ENCODE measurements at places on chromosomes 5 and 9. TPM values are rescaled to one million over a fixed set of nuclear protein-coding genes. Genes with fewer than 3 reads are reported as not detected.

The IL5 gene
- not detected for total RNA-seq

DNA sequence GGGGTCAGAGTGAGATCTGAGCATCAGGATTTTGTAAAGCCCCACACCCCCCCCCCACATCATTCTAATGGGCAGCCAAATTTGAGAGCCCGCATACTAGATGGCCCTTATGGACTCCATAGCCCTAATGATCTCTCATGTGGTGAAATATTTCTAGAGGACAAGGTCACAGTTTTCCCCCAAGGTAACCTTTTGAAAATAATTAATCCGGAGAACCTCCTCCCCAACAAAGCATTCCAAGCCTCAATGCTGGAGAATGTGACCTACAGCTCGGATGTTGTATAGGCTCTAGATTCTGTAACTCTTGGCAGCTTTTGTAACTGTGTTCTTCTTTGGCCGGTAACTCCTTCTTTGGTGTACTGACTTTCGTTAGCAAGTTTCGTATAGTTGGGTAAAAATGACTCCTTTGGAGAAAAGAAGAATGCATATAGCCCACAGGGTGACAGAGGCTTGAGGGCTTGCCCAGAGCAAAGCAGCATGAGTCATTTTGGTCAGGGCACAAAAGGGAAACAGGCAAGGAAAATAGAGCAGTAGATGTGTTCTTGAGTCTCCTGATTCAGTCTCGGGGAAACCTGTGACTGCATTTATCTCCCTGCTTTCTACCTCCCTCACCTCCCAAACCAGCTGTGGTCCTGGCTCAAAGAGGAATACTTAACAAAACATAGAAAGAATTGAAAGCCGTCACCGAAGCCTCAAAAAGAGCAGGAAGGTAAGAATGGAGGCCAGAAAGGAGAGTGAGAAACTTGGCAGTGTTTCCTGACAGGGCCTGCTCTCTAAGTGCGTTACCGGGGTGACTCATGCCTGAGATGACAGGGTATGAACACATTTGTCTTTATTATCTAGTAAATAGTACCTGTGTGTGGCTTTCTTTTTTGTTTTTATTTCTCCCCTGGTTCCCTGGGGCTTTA lies 6.6 kb upstream of the XPA start:
- H3K27me3 ChIP-seq: no peaks in the 10 kb centered on the region
- H3K4me1 ChIP-seq: no peaks in the 10 kb centered on the region
- no peak overlapping the region for H3K4me3 ChIP-seq
- no peaks in the 10 kb centered on the region for H3K36me3 ChIP-seq

DNA sequence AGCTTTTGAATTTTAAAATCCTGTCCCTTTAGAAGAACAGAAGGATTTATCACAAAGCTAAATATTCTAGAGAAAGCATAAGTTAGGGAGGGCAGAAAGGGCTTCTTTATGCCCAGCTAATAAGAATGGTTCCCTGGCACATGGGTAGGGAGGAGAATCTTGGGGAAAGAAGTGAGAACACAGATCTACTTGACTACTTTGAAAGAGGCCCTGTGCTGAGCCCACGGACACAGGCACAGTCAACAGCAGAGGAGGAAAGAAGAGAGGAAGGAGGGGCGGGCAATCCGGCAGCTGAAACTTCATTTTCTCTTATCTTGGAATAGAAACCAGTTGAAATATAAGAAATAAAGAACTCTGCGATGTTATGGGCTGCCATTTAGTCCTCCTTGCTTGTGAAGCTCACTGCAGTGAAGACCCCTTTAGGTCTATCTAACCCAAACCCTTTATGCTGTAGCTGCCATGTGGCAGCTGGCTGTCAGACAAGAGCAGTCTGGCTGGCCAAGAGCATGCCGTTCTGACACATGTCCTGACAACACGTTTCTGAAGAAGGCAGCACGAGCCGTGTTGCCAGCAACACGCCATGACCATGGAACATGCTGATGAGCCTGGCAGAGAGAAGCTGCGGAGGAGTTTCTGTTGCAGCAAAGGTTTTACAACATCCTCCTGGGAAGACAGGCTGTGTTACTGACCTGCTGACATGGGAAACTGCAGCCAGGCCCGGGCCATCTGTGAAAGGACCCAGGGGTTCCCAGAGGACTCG lies 34.2 kb downstream of the ABLIM3 start:
- no peak for DNase-seq
- H3K36me3 ChIP-seq: no peaks in the 10 kb centered on the region
- H3K4me3 ChIP-seq: no peak overlapping the region
- H3K27me3 ChIP-seq: no peaks in the 10 kb centered on the region
- peaks cover 21% of the 10 kb centered on the region for H3K4me1 ChIP-seq

DNA sequence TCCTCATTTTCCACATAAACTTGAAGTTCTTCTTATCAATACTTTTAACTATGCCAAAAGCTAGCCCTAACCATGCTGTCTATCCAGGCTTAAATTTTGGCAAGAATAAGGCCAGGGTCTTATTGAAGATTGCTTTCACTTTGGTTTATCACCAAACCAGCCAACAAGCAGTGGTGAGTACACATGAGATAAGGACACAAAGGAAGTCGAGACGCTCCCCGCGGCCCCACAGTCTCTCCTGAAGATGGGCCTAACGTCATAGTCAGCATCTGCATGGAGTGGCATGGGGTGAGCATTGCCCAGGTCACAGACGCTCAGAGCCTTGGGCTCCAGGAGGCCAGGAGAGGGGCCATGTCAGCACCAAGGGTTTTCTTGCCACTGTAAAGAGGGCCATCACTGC lies 80.3 kb downstream of the ATPSCKMT start:
- H3K36me3 ChIP-seq: no peaks in the 10 kb centered on the region
- H3K4me1 ChIP-seq: no peaks in the 10 kb centered on the region
- no peak for DNase-seq
- H3K27me3 ChIP-seq: no peaks in the 10 kb centered on the region

- no peak for DNase-seq
- no peak overlapping the region for H3K4me3 ChIP-seq
- no peaks in the 10 kb centered on the region for H3K36me3 ChIP-seq
- H3K27ac ChIP-seq: no peak overlapping the region
Measured at GRCh38 chr5:65076251-65076869, 307.6 kb downstream of the CWC27 start.

DNA sequence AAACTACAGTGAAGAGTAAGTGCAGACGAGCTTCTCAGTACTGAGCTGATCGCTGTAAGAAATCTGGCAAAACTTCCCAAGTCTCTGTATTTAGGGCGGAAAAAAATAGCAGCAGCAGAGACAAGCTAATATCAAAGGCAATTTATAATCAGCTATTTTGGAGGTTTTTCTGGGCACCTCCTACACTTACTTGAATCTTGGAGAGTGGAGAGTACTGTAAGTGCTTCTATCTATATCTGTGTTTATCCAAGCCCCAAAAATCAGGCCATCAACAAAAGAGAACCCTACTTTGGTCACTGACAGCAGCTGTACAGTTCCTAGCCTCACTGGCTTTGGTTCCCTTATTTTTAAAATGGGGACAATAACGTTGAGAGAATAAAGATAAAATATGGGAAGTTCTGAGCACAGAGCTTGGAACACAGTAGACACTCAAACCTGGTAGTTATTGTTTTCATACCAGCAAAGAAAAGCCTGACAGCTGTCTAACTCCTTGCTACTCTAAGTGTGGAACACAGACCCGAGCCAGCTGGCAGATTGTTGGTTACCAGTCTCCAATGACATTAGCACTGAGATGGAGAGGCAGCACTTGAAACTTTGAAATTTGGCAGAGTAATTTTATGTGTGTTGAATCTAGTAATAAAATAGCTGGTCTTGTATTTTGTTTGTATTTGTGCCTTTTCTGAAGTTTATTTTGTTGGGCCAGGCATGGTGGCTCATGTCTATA lies 96.0 kb upstream of the SLC28A3 start:
- no peaks in the 10 kb centered on the region for H3K27me3 ChIP-seq
- no peak overlapping the region for H3K4me3 ChIP-seq
- H3K4me1 ChIP-seq: no peaks in the 10 kb centered on the region
- H3K27ac ChIP-seq: no peak overlapping the region
- no peak for DNase-seq

DNA sequence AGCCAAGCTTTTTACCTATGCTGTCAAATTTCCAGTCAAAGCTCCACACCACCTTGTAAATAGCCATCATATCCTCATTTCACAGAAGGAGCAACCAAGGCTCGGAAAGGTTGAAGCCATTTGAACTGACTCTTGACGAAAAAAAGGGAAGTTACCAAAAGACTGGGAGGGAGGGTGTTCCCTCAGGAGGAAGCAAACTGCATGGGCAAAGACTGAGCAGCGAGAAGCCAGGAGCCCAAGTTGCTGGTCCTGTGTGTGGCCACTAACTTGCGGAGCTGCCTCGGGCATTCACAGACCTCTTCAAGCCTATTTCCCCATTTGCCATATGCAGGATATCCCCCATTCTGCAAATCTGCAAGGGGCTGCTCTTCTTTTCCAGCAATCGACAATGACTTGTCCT lies 37.4 kb downstream of the TTLL11 start:
- no peaks in the 10 kb centered on the region for H3K36me3 ChIP-seq
- no peak overlapping the region for H3K4me3 ChIP-seq
- no peaks in the 10 kb centered on the region for H3K27me3 ChIP-seq
- DNase-seq: no peak
- H3K27ac ChIP-seq: no peak overlapping the region

The TXNDC8 gene
- not detected for total RNA-seq

DNA sequence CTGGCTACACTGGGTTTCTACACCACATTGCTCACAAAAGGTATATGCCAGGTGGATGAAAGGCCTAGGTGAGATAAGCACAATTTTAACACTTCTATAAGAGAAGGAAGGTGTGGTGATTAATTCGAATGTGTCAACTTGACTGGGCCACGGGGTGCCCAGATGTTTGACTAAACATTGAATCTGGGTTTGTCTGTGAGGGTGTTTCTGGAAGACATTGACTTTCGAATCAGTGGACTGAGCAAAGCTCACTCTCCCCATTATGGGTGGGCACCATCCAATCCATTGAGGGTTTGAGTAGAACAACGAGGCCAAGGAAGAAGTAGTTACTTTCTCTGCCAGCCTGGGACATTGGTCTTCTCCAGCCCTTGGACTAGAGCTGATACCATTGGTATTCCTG lies 78.2 kb upstream of the COL5A1 start:
- H3K4me1 ChIP-seq: no peaks in the 10 kb centered on the region
- H3K27ac ChIP-seq: no peak overlapping the region
- no peaks in the 10 kb centered on the region for H3K36me3 ChIP-seq
- DNase-seq: no peak
- H3K4me3 ChIP-seq: no peak overlapping the region

The POU5F2 gene
- total RNA-seq: 1.6 TPM

The CDH9 gene
- total RNA-seq: not detected

DNA sequence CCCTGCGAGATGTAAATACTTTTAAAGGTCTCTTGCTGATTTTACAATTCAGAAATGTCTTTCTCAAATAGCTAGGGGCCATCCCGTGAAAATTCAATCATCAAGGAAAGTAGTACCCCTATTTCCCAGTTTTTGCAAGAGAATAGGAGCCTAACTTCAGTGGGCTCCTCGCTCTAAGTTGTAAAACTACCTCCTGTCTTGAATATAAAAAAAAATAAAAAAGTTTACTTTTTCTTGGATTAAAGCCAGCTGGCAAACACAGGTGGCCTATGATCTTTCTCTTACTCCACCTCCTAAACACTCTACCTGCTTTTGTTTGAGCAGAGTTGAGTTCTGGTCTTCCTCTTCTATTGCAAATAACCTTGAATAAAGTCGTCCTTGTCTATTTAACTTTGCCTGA lies 79.4 kb downstream of the SLCO4C1 start:
- no peak overlapping the region for H3K27ac ChIP-seq
- no peaks in the 10 kb centered on the region for H3K36me3 ChIP-seq
- DNase-seq: no peak

GRCh38 chr5:6845856-6846255 lies 132.6 kb downstream of the TENT4A start:
- peaks cover 6% of the 10 kb centered on the region for H3K27me3 ChIP-seq
- no peak overlapping the region for H3K4me3 ChIP-seq
- no peak for DNase-seq
- no peak overlapping the region for H3K27ac ChIP-seq
- no peaks in the 10 kb centered on the region for H3K36me3 ChIP-seq
- no peaks in the 10 kb centered on the region for H3K4me1 ChIP-seq

DNA sequence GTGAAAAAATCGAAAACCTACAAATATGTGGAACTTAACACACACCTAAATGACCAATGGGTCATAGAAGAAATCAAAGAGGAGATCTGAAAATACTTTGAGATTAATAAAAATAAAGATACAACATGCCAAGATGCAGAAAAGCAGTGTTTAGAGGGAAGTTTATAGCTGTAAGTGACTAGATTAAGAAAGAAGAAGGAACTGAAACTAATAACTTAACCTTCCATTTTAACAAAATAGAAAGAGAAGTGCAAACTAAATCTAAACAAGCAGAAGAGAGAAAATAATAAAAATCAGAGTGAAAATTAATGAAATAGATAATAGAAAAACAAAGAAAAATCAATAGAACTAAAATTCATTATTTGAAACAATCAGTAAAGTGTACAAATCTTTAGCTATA lies 103.0 kb upstream of the MAMDC2 start:
- no peak overlapping the region for H3K4me3 ChIP-seq
- no peak overlapping the region for H3K27ac ChIP-seq
- no peaks in the 10 kb centered on the region for H3K36me3 ChIP-seq
- H3K27me3 ChIP-seq: no peaks in the 10 kb centered on the region
- no peaks in the 10 kb centered on the region for H3K4me1 ChIP-seq
